AG04450 (cell line): ENCODE measurements at places on chromosomes 7 and 10.

- DNase-seq = peak; percentile 20
These were observed 33.2 kb downstream of the NRF1 start for GRCh38 chr7:129644634-129645230.

DNA sequence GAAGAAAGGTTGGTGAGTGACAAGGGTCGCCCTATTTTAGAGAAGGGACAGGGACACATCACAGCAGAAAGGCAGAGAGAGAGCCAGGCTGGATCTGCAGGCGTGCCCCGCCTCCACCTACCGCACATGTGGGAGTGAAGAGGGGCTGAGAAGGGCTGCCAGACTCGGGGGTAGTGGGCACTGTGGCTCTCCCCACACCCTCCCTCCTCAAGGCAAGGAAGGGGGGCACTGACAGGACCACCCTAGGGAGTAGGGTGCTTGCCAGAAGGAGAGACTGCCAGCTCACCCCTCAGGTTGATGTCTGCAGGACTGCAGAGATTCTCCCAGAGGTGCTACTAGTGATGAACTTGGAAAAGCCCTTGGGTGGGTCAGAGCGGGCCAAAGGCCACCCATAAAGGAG lies 62.8 kb upstream of the ZRANB1 start:
- no peak for DNase-seq

GRCh38 chr10:109929501-109930219 lies 6.3 kb upstream of the XPNPEP1 start:
- DNase-seq = no peak

- DNase-seq = no peak
These were observed 9.3 kb downstream of the CDC14C start for GRCh38 chr7:48933549-48934085.

DNA sequence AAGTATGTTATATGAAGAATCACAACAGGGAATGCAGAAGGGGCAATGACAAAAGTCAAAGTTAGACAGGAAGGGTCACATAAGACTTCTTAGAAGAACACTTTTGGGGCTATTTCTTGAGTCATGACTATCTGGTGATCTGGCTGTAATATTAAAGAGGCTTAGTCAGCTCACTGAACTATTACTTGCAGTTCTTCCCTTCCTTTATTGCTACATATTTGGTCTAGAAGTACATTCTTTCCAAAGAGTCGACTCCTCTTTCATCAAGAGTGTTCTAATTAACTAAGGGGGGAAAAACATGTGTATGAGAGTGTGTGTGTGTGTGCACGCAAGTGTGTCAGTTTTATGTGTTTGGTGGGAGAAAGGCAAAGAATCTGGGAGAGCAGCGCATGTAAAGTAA lies 247.3 kb upstream of the LRRTM3 start:
- DNase-seq = no peak

DNA sequence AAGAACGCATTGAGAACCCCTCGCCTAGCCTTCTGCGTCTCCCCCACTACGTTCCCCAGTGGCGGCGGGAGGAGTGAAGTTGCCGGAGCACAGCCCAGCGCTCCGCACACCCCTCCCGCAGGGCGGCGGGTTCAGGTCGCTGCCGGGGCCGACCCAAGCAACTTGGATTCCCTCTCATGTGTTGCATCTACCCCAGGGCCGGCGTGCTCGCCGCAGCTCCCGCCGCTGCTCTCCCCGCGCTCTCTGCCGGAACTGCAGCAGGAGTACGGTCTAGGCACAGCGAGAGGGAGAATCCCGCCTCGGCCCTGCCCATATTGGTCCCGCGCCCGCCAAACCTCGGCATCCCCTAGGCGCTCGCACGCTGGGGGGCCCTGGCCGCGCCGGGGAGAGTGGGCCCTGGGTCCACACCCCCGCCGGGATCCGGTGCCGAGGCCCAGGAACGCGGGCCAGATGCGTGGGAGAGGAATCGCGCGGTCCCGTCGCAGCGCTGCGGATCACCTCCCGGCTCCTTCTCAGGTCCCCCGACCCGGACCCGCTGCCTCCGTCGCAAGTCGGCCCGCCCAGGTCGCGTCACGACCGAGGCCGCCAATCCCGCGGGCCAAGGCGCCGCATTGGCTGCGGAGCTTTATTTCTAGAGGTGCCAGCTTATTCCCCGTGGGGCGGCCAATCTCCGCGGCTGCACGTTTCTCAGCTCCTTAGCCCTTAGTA lies 648 bp upstream of the TMEM243 start:
- no peak for DNase-seq
